ENCODE measurements at places on chromosomes 1 and 21. TPM values are rescaled to one million over a fixed set of nuclear protein-coding genes. Genes with fewer than 3 reads are reported as not detected.

DNA sequence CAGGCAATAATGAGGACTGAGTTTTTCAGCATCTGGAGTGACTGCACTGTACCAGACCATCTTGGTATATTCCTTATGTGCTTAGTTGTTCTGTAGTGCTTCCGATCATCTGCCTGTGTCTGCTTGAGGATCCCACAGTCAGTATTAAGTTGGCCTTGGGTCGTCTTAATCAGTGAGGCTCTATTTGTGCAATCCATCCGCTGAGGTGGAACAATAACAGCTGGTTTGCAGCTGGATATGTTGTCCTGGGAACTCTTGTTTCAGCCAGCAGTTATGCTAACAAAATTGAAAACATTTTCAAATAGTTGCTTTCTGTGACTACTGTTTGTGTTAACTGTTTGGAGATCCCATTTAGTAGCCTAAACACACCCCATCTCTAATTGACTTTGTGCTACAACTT is 73.7 kb downstream of the LAMC1 start:
- no peak for DNase-seq

DNA sequence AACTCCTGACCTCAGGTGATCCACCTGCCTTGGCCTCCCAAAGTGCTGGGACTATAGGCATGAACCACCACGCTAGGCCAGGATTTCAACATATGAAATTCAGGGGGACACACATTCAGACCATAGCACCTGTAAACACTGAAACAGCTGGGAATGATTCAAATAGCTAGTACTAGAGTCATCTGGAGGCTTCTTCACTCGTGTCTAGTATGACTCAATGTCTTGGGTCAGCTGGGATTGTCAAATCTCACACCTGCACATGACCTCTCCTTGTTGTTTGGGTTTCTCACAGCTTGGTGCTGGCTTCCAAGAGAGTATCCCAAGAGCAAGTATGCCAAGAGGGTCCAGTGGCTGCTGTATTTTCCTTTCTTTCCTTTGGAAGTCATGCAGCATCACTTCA is 75.1 kb downstream of the PGM1 start:
- DNase-seq = no peak

DNA sequence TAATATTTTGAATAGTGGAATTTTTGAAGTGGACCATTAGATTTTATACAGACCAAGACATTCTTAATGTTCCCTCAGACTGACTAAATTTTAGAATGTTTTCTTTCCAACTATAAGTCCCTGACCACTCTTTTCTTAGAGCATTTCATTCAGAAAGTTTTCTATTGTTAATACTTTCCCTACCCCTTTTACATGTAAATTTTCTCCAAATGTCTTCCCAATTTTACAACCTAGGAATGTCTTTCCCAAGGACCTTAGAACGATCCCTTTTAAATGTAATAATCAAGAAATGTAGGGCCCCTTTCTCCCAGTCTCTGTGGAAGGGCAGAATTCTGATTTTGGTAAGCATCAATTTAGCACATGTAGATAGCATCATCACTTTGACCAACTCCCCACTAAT is 730.0 kb upstream of the B3GALT2 start:
- no peak for DNase-seq

The WNT9A gene
- total RNA-seq = 10.3 TPM

GRCh38 chr21:41920476-41920875 is 33.3 kb downstream of the C2CD2 start:
- DNase-seq = no peak

DNA sequence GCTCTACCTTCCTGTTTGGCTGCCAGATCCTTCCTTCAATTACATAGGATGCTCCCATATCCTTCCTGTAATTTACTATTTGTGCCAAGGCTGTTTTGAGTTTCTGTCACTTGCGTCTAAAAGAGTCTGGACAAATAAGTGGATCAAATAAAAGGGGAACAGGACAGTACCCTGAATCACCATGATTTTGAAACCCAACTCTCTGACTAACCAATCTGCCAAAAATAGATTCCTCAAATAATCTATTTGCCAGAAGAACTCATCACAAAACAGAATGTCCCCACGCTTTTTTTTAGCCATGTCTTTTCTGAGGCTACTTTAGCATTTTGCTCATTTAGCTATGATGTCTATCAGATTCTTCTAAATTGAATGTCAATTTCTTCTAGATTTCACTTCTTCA is 392.6 kb downstream of the NTNG1 start:
- no peak for DNase-seq

- DNase-seq = no peak
Measured at GRCh38 chr1:156821801-156822200, 5.2 kb upstream of the SH2D2A start.

The HHIPL2 gene
- total RNA-seq = not detected

- DNase-seq = no peak
Measured at GRCh38 chr1:212294983-212295382, 9.8 kb downstream of the PPP2R5A start.

- no peak for DNase-seq
Measured at GRCh38 chr1:169312084-169312954, 55.3 kb downstream of the NME7 start.

- DNase-seq = no peak
Measured at GRCh38 chr1:248798791-248799190, 26.9 kb downstream of the SH3BP5L start.
